ENCODE measurements at places on chromosomes 13 and 19. TPM values are rescaled to one million over a fixed set of nuclear protein-coding genes. Genes with fewer than 3 reads are reported as not detected.

The RAX2 gene
- not detected for total RNA-seq

DNA sequence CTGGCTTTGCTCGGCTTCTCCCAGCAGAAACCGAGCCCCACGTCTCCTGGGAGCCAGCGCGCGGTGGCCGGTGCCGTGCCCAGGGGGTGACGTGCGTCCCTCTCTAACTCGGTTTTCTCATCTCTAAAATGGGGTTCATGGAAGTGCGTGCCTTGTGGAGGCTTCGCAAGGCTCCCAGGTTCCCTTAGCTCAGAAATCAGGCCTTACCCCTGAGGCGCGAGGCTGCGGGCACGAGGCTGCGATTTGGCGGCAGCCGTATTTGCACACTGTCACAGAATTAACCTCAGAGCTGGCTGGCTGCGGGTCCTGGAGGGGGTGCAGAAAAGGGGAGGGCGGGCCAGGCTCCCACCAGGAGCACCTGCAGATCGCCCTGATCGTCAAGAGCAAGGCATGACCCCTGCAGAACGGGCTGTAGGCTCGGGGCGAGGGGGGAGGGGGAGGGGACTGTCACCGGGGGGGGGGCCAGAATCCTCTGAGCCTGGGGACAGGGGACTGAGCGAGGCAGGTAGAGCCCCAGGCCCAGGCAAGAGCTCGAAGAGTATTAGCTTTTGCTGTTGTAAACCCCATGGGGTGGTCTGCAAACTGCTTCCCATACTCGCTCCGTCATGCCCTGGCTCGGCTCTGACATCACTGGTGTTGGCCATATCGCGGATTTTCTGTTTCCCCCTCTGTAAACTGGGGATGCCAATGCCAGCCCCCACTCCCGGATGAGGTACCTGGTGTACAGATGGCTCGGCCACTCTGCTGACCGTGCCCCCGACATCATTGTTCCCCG is 62.2 kb downstream of the CCNE1 start:
- no peak overlapping the region for H3K27ac ChIP-seq
- peaks cover 4% of the 10 kb centered on the region for H3K27me3 ChIP-seq
- H3K4me1 ChIP-seq = peaks cover 12% of the 10 kb centered on the region
- H3K4me3 ChIP-seq = peak overlapping the region; percentile 51

The ZNF544 gene
- 158 TPM for total RNA-seq

GRCh38 chr13:49082653-49083536 is 107.2 kb downstream of the FNDC3A start:
- no peak for DNase-seq
- H3K36me3 ChIP-seq = no peaks in the 10 kb centered on the region

The FXYD1 gene
- total RNA-seq = not detected

- no peak overlapping the region for H3K4me3 ChIP-seq
- no peak for DNase-seq
- no peaks in the 10 kb centered on the region for H3K4me1 ChIP-seq
These were observed 23.3 kb downstream of the PBX4 start for GRCh38 chr19:19595171-19595701.

The OR7A5 gene
- total RNA-seq = not detected
